CD4-positive, alpha-beta T cell treated with Interleukin-6 at 100 ng/mL for 8 hours (primary cell): ENCODE measurements at places on chromosomes 4 and X.
A peak's percentile ranks its signal among the peaks of the same experiment; 100 is the strongest.

GRCh38 chr4:53050361-53050774 is 188.3 kb downstream of the RASL11B start:
- no peak for DNase-seq

- no peak for DNase-seq
Measured at GRCh38 chr4:108685036-108685686, 34.8 kb downstream of the OSTC start.

DNA sequence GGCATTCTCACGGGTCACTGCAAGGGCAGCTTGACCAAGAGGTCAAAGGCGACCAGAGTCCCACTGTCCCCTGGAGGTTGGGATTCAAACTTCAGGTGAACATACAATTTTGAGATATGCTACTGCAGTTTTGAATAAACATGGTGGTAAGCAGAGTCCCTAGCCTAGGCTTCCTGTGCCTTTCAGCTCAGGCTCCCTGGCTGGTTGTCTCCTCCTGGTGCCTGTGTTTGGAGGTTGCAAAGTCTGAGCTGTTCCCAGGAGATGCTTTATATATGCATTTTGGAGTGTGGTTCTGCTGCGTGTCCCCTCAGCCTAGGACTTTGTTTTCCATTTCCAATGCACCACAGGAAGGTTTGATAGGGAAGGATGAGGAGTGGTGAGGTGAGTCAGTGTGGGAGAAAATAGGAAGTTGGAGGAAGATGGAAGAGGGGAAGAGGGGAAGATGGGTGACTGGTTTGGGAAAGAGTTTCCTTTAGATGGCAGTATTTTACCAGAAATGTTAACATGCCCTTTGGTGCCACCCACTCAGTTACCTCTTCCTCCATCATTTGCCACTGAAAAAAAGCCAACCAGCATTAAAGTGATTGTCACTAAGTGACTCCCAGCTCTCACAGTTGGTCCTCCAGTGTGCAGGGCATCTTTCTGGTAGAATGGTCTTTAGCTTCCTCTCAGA is 211.7 kb upstream of the AGTR2 start:
- DNase-seq, result no peak

DNA sequence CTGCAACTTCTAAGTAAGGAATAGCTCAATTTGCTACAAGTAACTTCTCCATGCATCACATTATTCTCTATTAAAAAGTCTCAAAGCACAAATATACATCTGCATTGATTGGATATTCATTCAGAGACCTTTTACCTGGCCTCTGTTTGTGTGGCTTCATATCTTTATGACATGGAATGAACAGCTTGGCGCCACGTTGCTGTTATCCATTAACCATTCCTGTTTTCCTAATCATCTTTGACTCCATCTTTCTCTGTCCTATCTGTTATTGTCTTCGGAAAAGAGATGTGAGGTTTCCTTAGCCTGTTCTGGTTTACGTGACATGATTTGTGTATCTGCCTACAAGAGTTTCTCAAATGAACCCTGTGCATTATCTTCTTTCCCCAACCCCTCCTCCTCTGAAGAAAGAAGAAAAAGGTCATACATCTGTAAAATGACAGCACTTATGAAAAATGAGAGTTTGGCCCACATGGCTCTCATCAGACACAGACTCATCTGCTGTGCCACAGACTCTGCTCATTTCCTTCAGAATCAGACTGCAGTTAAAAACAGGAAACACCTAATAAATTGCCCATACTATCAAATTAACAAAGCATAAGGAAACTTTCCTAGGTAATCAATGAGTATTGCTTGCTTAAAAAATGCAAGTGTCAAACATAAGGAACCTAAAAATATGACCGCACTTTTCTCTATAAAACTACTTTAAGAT is 347.6 kb upstream of the FAM241A start:
- no peak for DNase-seq

- peak; percentile 40 for DNase-seq
Measured at GRCh38 chrX:39814391-39814790, 283.4 kb downstream of the BCOR start.
